ENCODE measurements at places on chromosomes 1 and 21.

DNA sequence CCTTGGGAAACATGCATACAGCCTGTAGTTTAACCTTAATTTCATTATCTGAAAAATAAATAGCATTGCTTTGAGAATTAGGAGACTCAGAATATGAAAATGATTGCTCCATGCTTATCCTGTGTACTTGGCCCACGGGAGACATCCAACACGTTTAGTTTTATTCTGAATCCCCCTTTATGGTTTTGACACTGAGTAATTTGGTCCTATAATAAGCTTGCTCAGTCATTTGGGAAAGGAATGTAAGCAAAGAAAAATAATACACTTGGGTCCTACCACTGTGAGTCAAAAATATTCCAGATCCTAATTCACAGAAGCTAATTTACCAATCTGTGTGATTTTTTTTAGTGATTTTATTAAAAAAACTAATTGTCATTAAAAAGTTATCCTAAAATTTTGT is 557.3 kb downstream of the USP25 start:
- DNase-seq: no peak

DNA sequence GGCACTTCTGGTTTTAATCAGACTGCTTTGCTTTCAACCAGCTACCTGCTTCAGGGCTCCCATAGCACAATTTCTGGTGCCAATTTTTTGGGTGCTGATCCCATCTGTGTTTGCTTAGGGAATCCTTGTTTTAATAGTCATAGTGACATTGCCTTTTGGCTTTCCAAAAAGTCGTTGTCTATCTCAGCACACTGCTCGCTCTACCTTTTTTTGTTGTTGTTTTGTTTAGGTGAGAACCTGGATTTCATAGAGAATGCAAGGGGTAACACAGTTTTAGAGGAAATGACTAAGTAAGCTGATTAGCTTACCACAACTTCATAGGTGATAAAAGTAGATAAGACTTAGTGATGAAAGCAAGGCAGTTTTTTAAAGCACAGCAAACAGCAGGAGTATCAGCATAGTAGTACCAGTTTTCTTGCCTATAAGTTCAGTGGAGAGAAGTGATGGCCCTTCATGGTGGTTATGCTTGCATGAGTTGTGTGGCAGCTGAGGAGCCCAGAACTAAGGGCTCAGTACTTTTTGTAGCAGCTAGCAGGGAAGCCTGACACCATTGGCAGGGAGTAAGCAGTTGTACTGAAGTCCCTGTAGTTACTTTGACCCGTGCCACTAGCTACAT is 31.3 kb downstream of the NEK7 start:
- DNase-seq: no peak

- DNase-seq: no peak
These were observed 67.0 kb downstream of the ERO1B start for GRCh38 chr1:236214761-236215160.

DNA sequence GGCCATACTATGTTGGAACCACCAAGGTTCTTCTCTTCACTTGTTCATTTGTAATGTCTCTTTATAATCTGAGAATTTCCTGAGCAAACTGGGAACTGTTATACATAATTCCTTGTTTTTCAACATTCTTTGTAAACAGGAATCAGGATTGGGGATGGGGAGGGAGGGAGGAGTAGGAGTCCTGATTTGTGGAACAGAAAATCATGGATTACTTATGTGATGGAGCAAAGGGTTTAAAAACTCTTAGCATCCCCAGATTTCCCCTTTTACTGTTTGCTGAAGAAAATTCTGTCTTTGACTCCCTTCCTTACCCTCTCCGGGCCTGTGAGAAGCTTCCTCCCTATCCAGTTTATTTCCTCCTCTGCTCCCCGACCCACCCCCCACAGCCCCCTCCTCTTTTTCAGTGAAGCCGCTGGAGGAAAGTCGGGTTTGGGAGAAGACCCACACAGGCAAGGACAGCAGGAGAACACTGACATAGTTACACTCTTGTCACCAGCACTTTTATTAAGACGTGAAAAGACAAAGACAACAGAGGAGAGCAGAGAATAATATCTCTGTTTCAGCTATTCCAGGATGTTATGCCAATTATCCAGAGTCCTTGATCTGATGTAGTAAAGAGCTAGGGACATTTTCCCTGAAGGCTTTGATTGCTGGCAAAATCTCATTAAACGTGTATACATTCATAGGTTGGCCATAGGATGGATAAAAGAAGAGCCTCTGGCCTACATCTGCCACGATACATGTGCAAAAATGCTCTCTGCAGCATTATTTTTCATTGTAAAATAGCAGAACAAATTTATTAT is 4.6 kb upstream of the NBPF1 start:
- no peak for DNase-seq

- peak; percentile 34 for DNase-seq
These were observed 528.5 kb downstream of the MATN1 start for GRCh38 chr1:30194741-30195423.

- DNase-seq: no peak
These were observed 50.7 kb downstream of the MRPL37 start for GRCh38 chr1:54250670-54251069.

DNA sequence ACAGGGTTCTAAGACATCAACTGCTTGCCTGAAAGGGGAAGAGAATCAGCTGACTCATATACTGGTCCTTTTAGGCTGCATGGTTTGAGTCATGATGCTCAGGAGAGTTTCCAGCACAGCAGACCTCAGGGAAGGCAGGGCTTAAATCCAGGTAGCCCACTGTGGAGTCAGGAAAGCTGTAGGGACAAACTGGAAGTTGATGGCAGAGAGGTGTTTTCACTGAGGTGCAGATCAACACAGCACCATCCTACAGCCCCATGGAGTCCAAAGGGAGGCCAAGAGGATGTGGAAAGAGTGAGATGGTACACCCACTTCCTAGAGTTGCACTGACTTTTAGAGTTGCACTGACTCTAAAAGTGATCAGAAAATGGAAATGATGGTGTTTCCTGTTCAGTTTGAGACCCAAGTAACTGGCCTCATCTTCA is 252.4 kb upstream of the DUSP10 start:
- DNase-seq: no peak

- DNase-seq: no peak
These were observed 176.9 kb downstream of the NEK7 start for GRCh38 chr1:198333744-198334143.
